ENCODE measurements at places on chromosomes 2 and 18. TPM values are rescaled to one million over a fixed set of nuclear protein-coding genes. Genes with fewer than 3 reads are reported as not detected.

GRCh38 chr2:143608758-143609157 is 479.5 kb downstream of the ARHGAP15 start:
- no peaks in the 10 kb centered on the region for H3K27me3 ChIP-seq
- no peak overlapping the region for H3K27ac ChIP-seq
- no peaks in the 10 kb centered on the region for H3K4me1 ChIP-seq
- no peak overlapping the region for H3K4me3 ChIP-seq
- H3K36me3 ChIP-seq = no peaks in the 10 kb centered on the region

GRCh38 chr18:49050452-49050851 is 99.7 kb upstream of the SMAD7 start:
- no peak for DNase-seq
- H3K27ac ChIP-seq = no peak overlapping the region
- no peaks in the 10 kb centered on the region for H3K27me3 ChIP-seq
- peaks cover 19% of the 10 kb centered on the region for H3K4me1 ChIP-seq
- H3K4me3 ChIP-seq = no peak overlapping the region

DNA sequence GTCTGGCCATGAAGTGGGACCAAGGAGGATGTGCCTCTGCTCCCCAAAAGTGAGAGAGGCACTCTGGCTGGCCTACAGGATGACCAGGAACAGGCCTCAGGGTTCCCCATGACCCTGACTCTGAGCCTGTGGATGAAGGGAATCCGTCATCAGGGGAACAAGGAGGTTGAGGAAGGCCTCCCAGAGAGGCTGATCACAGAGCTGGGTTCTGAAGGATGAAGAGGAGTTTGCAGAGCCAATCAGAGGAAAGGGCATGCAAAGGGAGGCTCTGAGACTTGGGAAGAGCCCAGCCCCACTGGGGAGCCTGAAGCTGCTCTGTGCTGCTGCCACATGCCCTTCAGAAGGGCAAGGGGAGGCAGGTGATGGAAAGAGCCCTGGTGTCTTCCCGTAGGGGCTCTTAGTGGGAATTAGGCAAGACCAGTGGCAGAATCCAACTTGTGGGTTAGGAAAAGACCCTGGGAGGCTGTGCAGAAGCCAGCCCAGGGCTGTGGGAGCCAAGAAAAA is 141.3 kb upstream of the ID2 start:
- H3K27ac ChIP-seq = no peak overlapping the region
- H3K4me3 ChIP-seq = no peak overlapping the region
- no peak for DNase-seq
- no peaks in the 10 kb centered on the region for H3K27me3 ChIP-seq

- peaks cover 75% of the 10 kb centered on the region for H3K4me1 ChIP-seq
- no peak for DNase-seq
- no peak overlapping the region for H3K4me3 ChIP-seq
- H3K27ac ChIP-seq = peak overlapping the region; percentile 73
- no peaks in the 10 kb centered on the region for H3K27me3 ChIP-seq
Observed at GRCh38 chr18:48544116-48544515, 5.3 kb downstream of the CTIF start.

GRCh38 chr18:58044370-58045241 is 580 bp downstream of the NEDD4L start:
- peak overlapping the region; percentile 73 for H3K27ac ChIP-seq
- peak; percentile 59 for DNase-seq
- no peaks in the 10 kb centered on the region for H3K4me1 ChIP-seq
- H3K36me3 ChIP-seq = no peaks in the 10 kb centered on the region
- peak overlapping the region; percentile 92 for H3K4me3 ChIP-seq
- H3K27me3 ChIP-seq = no peaks in the 10 kb centered on the region

DNA sequence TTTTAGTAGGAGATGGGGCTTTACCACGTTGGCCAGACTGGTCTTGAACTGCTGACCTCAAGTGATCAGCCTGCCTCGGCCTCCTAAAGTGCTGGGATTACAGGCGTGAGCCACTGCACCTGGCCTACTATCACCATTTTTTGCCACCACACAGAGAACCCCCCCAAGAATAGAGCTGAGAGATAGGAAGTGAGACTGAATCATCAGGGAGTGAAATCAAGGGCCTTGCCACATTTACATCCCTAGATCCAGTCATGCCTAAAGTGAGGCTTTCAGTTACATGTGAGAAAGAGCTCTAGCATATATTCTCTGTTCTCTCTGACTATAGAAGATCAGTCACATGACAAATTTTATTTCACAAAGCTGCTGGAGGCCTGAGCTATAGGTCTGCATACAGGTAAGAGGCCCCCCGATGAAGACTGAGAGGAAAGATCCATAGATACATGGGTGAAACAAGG is 28.0 kb upstream of the KCMF1 start:
- no peak overlapping the region for H3K27ac ChIP-seq
- DNase-seq = no peak
- H3K27me3 ChIP-seq = no peaks in the 10 kb centered on the region
- no peak overlapping the region for H3K4me3 ChIP-seq
- H3K36me3 ChIP-seq = no peaks in the 10 kb centered on the region

GRCh38 chr2:149488706-149489440 is 98.7 kb downstream of the MMADHC start:
- H3K27me3 ChIP-seq = no peaks in the 10 kb centered on the region
- no peak for DNase-seq
- no peaks in the 10 kb centered on the region for H3K4me1 ChIP-seq

- DNase-seq = no peak
- peaks cover 28% of the 10 kb centered on the region for H3K36me3 ChIP-seq
- H3K27ac ChIP-seq = peak overlapping the region; percentile 90
- peak overlapping the region; percentile 75 for H3K4me3 ChIP-seq
- peaks cover 15% of the 10 kb centered on the region for H3K4me1 ChIP-seq
Observed at GRCh38 chr2:241356871-241357260, 781 bp downstream of the FARP2 start.

DNA sequence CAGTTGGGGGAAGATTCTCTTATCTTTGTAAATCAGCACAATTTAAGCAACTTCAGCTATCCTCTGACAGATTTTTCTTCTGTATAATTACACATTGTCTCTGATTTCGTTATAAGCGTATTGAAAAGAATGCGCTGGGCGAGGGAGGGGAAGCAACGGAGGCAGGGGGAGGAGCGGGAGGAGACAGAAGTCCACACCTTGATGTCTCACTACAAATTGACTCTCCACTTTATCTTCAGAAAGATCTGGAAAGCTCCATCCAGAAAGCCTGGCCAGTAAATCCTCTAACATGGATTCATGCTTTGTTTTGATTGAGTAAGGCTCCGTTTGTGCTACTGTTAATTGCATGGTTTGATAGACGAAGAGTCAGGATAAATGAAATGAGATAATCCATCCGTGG is 76.6 kb downstream of the SMIM21 start:
- no peak overlapping the region for H3K4me3 ChIP-seq
- no peaks in the 10 kb centered on the region for H3K36me3 ChIP-seq
- no peaks in the 10 kb centered on the region for H3K27me3 ChIP-seq

DNA sequence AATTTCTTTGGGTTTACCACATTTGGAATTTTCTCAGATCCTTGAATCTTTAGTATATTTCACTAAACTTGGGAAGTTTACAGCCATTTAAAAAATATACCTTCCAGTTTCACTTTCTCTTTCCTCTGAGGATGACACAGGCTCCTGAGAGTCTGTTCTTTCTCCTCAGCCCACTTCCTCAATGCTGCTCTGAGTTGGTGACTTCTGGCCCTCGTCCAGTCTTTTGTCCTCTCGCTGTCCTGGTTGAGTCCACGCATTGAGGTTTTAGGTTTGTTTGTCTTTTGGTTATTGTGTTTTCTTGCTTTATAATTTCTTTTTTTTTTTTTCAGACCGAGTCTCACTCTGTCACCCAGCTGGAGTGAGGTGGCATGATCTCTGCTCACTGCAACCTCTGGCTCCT is 40.7 kb upstream of the GALR1 start:
- DNase-seq = no peak
- H3K27ac ChIP-seq = peak overlapping the region; percentile 0
- no peaks in the 10 kb centered on the region for H3K27me3 ChIP-seq
- H3K4me3 ChIP-seq = peak overlapping the region; percentile 10
- no peaks in the 10 kb centered on the region for H3K36me3 ChIP-seq

DNA sequence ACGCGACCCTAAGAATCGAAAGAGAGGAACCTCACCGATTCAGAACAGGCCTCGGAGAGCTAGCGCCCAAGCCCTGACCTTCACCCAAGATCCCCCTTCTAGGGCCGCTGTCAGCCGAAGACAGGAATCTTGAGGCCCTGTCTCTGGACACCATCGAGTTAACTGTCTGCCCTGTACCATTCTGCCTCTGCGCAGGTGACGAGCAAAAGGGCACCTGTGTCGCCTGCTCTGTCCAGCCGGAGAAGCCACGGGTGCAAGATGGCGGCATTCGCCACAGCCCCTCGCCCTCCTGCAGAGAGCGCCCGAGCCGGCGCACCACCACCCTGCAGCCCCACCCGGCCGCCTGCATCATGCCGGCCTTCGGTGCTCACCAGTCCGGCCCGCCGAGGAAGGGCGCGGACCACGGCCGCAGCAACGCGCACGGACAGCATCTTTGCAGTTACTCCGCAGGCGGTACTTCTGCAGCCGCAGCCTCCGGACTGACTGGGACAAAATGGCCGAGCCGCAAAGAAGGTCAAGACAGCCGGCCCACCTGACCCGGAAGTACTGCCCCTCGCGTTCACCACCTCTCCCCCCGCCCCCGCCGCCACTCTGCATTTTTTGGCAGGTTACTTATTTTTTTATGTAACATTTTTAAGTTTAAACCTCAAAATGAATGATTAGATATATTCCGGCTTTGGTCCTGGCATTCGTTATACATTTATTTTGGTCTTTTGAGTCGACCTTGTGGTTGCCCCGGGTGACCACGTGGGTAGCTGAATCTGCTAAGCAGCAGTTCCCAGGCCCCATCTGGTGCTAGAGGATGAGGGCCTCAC is at the start of gene ATP5F1A:
TSS of gene ATP5F1A (minus strand) at position 496 of the 815 bp plus-strand sequence. CDS start at position 431, 65 bp downstream.
- H3K27ac ChIP-seq = peak within 1 kb of the TSS; percentile 91
- peak within 1 kb of the TSS; percentile 90 for H3K4me3 ChIP-seq
- H3K27me3 ChIP-seq = no peaks in the 10 kb centered on the region
- no peaks in the 10 kb centered on the region for H3K36me3 ChIP-seq
- DNase-seq = peak; percentile 84

DNA sequence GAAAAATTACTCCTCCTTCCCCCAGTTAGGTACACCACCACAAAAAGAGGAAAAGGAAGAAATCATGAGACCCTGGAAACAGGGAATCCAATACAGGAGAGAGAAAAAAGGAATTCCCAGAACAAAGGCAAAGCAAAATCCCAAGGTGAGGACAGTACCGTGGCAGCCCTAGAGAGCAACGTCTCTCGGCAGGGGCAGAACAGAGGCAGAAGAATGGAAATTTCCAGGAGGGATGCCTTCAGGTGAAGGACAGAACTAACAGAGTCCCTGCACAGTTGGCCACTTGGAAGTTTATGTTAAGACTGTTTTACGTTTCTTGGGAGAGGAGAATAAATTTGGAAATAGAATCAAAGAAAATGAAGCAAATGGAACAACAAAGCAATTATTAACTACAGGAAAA is 27.7 kb downstream of the GRB14 start:
- H3K4me1 ChIP-seq = no peaks in the 10 kb centered on the region
- DNase-seq = no peak
- no peak overlapping the region for H3K4me3 ChIP-seq

DNA sequence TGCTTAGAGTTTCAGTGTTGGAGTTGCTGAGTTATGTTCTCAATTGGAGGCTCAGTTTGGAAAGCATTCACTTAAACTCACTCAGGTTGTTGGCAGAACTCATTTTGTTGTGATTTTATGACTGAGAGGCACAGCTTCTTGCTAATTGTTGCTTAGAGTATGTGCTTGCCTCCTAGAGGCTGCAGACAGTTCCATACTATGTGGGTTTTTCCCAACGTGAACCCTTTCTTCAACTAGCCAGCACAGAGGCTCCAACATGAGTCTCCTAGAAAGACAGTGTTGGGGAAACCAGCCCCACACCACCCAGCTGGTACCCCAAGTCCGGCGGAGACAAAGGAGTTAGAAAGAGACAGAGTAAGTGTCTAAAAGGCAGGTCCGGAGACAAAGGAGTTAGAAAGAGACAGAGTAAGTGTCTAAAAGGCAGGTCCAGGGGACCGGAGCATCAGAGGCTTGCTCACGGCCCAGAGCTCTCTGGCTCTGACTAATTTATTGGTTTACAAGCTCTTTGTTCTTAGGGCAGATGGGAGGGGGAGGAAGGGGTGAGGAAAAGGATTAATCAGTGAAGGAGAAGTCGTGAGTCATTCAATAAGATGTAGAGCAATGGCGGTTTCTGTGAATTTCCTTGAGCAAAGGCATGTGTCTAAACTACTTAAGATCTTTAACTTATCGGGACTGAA is 999.7 kb upstream of the LRRTM1 start:
- DNase-seq = no peak
- H3K27me3 ChIP-seq = no peaks in the 10 kb centered on the region
- H3K4me3 ChIP-seq = no peak overlapping the region

GRCh38 chr2:74291218-74291544 is 52.0 kb downstream of the SLC4A5 start:
- H3K36me3 ChIP-seq = no peaks in the 10 kb centered on the region
- H3K4me1 ChIP-seq = no peaks in the 10 kb centered on the region
- H3K27me3 ChIP-seq = no peaks in the 10 kb centered on the region
- H3K27ac ChIP-seq = no peak overlapping the region
- no peak overlapping the region for H3K4me3 ChIP-seq

DNA sequence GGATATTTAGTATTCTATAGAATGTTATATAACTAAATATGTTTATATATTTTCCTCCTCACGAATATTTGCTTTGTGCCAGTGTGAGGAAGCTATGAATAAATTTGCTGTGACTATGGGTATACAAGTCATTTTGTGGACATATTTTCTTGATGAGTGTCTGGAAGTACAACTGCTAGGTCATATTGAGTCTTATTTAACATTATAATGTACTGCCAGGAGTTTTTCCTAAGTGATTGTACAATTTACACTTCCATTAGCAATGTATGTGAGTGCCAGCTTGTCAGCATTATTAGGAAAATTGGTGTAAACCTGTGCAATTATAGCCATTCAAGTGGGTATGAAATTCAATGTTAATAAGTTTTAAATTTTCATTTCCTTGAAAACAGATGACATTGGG is 1328.9 kb upstream of the TMEFF2 start:
- H3K27me3 ChIP-seq = no peaks in the 10 kb centered on the region
- H3K36me3 ChIP-seq = no peaks in the 10 kb centered on the region
- no peaks in the 10 kb centered on the region for H3K4me1 ChIP-seq
- no peak for DNase-seq
- no peak overlapping the region for H3K4me3 ChIP-seq

DNA sequence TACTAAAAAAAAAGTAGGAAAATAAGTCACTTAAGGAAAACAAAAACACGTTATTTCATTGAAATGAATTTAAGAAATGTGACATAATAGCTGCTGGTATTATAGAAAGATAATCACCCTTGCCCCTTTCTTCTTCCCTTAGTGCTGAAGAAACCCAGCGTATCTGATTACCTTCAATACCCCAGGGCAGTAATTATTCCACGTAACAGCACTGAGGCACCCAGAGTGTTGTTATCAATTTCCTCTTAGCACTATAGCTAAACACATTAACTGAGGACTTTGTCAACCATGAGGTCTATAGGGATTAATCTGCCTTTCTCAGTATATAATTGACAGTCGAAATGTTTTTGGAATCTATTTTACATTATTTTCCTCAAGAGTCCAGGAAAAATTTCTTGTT is 180.0 kb upstream of the NXPH2 start:
- no peaks in the 10 kb centered on the region for H3K4me1 ChIP-seq
- H3K27me3 ChIP-seq = no peaks in the 10 kb centered on the region
- H3K36me3 ChIP-seq = no peaks in the 10 kb centered on the region

- no peak overlapping the region for H3K4me3 ChIP-seq
- no peaks in the 10 kb centered on the region for H3K4me1 ChIP-seq
- no peaks in the 10 kb centered on the region for H3K27me3 ChIP-seq
- peaks cover 2% of the 10 kb centered on the region for H3K36me3 ChIP-seq
Observed at GRCh38 chr2:32478889-32479620, 122.2 kb downstream of the BIRC6 start.

EN1 gene
- polyA plus RNA-seq = 0.71 TPM

CTAGE1 gene
- not detected for polyA plus RNA-seq

SCYGR4 gene
- polyA plus RNA-seq = not detected

ATP6V1B1 gene
- polyA plus RNA-seq = 0.70 TPM

ARL5A gene
- 57.5 TPM for polyA plus RNA-seq

SLC23A3 gene
- polyA plus RNA-seq = 0.09 TPM

TANC1 gene
- polyA plus RNA-seq = 1.9 TPM

Measured in psoas muscle (tissue), 8 donors.